ENCODE measurements at places on chromosomes 12 and 14.

DNA sequence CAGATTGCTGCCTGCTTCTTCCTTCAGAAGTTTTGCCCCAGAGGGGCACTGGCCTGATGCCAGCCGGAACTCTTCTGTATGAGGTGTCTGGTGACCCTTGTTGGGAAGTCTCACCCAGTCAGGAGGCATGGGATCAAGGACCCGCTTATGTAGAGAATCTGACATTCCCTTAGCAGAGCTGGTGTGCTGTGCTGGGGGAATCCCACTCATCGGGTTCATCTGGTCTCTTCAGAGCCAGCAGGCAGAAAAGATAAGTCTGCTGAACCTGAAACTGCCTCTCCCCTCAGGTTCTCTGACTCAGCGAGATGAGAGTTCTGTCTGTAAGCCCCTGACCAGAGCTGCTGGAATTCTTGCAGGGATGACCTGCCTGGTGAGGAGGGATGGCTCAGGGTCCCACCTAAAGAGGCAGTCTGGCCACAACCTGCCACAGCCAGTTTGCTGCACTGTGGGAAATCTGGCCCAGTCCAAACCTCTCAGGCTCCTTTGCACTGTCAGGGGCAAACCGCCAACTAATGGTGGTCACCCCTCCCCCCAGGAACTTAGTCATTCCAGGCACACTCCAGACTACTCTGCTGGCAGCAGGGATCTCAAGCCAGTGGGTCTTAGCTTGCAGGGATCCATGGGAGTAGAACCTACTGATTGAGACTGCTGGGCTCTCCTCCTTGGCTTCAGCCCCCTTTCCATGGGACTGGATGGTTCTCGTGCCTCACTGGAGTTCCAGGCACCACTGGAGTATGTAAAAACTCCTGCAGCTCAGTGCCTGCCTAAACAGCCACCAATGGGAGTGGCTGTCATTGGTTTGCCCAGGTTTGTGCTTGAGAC is 4.1 kb downstream of the CLEC2D start:
- no peak overlapping the region for H3K4me3 ChIP-seq
- H3K27ac ChIP-seq: peak overlapping the region; percentile 56
- no peaks in the 10 kb centered on the region for H3K36me3 ChIP-seq
- no peaks in the 10 kb centered on the region for H3K27me3 ChIP-seq
- peak; percentile 34 for DNase-seq
- H3K4me1 ChIP-seq: no peaks in the 10 kb centered on the region

- no peaks in the 10 kb centered on the region for H3K27me3 ChIP-seq
- no peak overlapping the region for H3K4me3 ChIP-seq
- peak overlapping the region; percentile 15 for H3K27ac ChIP-seq
- DNase-seq: no peak
- no peaks in the 10 kb centered on the region for H3K36me3 ChIP-seq
Measured at GRCh38 chr12:51395283-51396230, 4.4 kb upstream of the GALNT6 start.

DNA sequence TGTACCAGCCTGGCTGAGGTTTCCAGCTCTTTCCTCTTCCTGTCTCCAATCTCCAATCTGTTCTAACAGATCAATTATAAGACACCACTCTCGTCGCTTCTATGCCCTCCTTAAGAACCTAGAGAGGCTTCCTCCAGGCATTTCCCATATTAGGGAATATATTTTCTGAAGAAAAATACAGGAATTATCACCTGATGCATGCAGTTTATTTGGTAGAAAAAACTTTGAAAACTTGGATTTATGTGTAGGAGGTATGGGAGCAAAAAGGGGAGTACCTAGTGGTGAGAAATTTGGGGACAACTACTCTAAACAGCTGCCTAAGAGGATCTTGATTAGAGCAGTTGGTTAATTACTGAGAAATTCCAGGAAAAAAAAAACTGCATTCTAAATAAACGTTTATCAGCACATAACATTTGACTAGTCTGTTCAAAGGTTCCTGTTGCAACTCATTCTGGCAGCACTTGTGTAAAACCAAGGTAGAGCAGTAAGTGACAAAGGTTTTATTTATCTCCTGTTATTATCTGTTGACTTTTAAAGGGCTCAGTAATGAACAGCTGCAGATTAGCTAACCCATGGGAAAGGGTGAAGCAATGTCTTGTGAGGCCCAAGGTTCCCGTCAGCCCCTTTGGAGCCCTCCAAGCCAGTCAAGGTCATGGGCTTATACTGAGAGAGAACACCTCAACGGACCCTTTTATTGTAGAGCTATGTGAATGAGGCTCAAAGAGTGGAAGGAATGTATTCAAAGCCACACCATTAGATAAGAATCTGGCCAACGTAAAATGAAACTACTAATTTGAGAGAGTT is 36.4 kb upstream of the NR1H4 start:
- H3K4me1 ChIP-seq: peaks cover 4% of the 10 kb centered on the region
- no peak overlapping the region for H3K27ac ChIP-seq
- DNase-seq: no peak
- H3K27me3 ChIP-seq: no peaks in the 10 kb centered on the region
- H3K4me3 ChIP-seq: no peak overlapping the region

- H3K36me3 ChIP-seq: no peaks in the 10 kb centered on the region
- H3K27ac ChIP-seq: peak overlapping the region; percentile 1
- DNase-seq: peak; percentile 50
- no peaks in the 10 kb centered on the region for H3K4me1 ChIP-seq
- no peaks in the 10 kb centered on the region for H3K27me3 ChIP-seq
Measured at GRCh38 chr12:64181430-64182291, 40.4 kb downstream of the KICS2 start.

DNA sequence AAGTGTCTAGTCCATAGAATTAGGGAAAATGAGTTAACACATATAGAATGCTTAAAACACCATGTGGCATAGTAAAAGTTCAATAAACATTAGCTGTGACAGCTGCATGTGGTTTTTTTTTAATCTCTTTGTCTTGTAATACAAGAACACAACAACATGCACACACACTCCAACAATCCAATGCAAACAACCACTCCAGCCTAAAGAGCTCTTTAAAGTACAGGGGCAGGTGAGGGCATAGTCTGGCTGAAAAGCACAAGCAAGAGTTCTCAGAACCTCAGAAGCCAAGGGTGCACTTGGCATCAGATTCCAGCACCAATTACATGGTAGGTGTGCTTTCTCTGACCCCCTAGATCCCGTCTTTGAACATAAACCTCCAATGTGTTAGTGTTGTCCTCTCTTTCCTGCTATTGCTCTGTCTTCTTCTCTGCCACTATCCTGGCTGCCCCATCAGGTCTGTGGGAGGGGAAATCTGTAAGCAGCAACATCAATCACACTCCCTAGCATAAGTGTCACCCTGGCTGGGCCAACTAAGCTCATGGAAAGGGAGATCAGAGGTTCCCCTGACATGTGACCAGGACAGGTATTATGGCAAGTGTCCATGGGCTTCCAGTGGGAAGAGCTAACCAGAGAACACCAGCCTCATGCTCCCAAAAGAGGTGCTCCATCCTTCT is 91.0 kb downstream of the SLC8A3 start:
- H3K4me1 ChIP-seq: no peaks in the 10 kb centered on the region
- DNase-seq: no peak
- H3K27me3 ChIP-seq: no peaks in the 10 kb centered on the region
- H3K4me3 ChIP-seq: no peak overlapping the region
- H3K36me3 ChIP-seq: no peaks in the 10 kb centered on the region

DNA sequence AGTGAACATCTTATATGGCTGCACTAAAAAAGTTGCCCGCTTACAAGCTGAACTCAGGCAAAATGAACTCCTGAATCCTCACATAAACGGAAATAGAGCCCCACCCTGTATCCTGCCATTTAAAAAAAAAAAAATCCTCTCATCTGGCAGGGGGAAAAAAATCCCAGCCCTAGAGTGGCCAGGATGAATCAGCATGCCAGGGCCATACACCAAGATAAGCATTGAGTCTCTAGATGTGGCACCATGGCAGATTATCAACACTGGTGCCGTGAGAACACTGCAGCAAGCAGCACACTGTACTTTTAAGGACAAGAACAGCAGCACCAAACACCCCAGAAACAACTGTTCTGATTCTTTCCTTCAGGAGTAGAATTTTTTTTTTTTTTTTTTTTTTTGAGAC is 65.5 kb downstream of the RASSF3 start:
- H3K27ac ChIP-seq: peak overlapping the region; percentile 18
- H3K36me3 ChIP-seq: no peaks in the 10 kb centered on the region
- no peaks in the 10 kb centered on the region for H3K27me3 ChIP-seq
- DNase-seq: peak; percentile 53
- H3K4me1 ChIP-seq: peaks cover 48% of the 10 kb centered on the region

DNA sequence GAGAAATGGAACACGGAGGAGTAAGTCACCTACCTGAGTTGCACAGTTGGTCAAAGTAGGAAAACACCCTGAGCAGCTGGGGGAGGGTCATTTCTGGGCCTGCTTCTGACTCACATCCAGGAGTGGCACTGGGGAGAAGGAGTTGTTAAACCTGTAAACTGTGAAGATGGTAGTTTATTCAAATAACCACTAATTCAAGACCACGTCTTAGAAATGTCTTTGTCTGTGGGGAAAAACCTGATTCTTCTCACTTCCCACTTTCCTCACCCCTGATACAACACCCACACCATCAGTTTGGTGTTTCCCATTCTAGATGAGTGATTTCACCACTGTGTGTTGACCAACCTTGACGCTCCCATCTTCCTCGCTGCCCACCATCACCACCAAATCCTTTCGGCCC is 207.1 kb downstream of the ANO4 start:
- no peak for DNase-seq
- no peaks in the 10 kb centered on the region for H3K36me3 ChIP-seq
- no peak overlapping the region for H3K27ac ChIP-seq
- H3K27me3 ChIP-seq: no peaks in the 10 kb centered on the region
- H3K4me3 ChIP-seq: no peak overlapping the region

GRCh38 chr12:56521209-56521589 is 421 bp upstream of the RBMS2 start:
- no peak for DNase-seq
- no peak overlapping the region for H3K4me3 ChIP-seq
- peak overlapping the region; percentile 77 for H3K27ac ChIP-seq
- H3K36me3 ChIP-seq: no peaks in the 10 kb centered on the region

DNA sequence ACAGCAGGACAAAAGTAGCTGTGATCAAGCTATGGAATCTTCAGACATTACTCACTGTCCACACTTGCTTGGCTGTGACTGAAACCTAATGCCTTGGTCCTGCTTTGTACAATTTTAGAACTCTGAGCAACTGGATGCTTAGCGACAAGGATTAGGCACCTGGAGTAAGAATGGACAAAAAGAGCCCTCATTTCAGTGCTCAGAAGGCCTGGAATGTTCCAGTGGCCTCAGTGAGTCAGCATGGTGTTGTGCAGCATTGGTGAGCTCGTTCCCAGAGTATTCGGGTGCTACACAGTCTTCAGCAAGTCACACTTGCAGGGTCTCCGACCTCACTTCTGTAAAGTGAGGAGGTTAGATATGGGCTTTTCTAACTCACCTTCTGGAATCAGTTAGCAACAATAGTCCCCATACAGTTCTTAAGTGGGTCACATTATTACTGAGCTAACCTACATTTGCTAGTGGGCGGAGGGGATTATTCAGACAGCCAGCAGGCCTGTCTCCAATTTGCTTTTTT is 108.0 kb upstream of the MDM1 start:
- no peak for DNase-seq
- H3K27ac ChIP-seq: no peak overlapping the region
- no peaks in the 10 kb centered on the region for H3K27me3 ChIP-seq
- no peaks in the 10 kb centered on the region for H3K36me3 ChIP-seq
- no peak overlapping the region for H3K4me3 ChIP-seq

GRCh38 chr12:93441081-93441616 is 598 bp downstream of the UBE2N start:
- no peaks in the 10 kb centered on the region for H3K27me3 ChIP-seq
- H3K4me3 ChIP-seq: peak overlapping the region; percentile 96
- peaks cover 18% of the 10 kb centered on the region for H3K4me1 ChIP-seq
- peak overlapping the region; percentile 82 for H3K27ac ChIP-seq
- H3K36me3 ChIP-seq: no peaks in the 10 kb centered on the region
- peak; percentile 50 for DNase-seq

GRCh38 chr14:52553671-52554575 is 1.3 kb downstream of the GPR137C start:
- peaks cover 4% of the 10 kb centered on the region for H3K4me1 ChIP-seq
- H3K27ac ChIP-seq: no peak overlapping the region
- peak; percentile 92 for DNase-seq
- H3K4me3 ChIP-seq: peak overlapping the region; percentile 72
- no peaks in the 10 kb centered on the region for H3K27me3 ChIP-seq

- H3K36me3 ChIP-seq: no peaks in the 10 kb centered on the region
- no peaks in the 10 kb centered on the region for H3K4me1 ChIP-seq
- DNase-seq: no peak
- H3K27me3 ChIP-seq: no peaks in the 10 kb centered on the region
Measured at GRCh38 chr12:61111218-61111617, 1149.0 kb upstream of the USP15 start.
